ENCODE measurements at places on chromosomes 13 and 19.
A peak's percentile ranks its signal among the peaks of the same experiment; 100 is the strongest.

DNA sequence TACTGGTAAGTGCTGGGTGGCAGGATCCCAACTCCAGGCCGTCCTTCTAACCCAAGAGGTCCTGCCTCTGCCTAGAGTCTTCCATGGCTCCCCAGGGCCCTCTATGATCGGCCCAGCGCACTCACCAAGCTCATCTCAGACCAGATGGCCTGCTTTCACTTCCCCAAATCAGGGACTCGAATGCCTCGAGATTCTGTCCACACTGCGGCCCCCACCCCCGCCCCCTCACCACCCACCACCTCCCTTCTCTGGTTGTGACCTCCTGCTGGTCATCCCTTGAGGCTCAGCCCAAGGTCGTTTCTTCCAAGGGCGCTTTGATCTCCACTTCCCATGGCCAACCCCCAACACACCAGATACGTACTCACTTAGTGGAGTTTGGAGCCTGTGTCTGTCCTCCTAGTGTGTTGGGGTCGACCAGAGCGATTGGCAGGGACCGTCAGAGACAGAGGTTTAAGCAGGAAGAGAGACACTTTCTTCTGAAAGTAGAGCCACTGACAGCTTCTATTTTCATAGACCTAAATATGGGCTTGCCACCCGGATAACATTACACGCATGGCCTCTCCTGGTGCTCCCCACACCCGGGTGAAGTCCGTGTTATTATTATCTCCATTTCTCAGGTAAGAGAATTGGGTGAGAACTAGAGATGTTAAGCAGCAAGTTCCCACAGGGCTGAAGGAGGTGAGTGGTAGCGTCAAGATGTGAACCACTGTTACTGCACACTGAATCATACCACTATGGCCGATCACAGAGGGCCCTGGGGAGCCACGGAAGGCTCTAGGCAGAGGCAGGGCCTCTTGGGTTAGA, at the start of gene FCER2:
FCER2 (minus strand) TSS at position 478 of the 804 bp plus-strand sequence. CDS start 2,371 bp downstream, outside the sequence.
- DNase-seq = no peak

DNA sequence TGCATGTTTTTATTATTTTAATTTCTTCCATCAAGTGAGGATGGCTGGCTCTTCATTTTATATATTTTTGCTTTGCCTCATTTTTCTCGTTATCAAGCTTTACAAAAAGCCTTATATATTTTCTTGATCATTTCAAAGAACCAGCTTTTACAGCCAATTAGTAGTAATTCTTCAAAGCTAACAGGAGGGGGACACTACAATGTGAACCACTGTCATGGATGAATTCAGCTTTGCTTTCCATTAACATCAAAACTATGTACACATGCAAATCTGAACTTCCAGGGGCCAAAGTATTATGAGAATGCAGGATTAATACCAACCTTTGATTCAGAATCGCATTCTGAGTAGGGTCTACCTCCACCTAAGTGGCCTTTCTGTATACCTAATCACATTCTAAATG, 11.1 kb downstream of the UQCRFS1 start:
- no peak for DNase-seq

GRCh38 chr13:19810151-19810550, 27.4 kb upstream of the PSPC1 start:
- DNase-seq = no peak

- no peak for DNase-seq
These were observed 3.5 kb downstream of the KCNN4 start for GRCh38 chr19:43777163-43777695.

DNA sequence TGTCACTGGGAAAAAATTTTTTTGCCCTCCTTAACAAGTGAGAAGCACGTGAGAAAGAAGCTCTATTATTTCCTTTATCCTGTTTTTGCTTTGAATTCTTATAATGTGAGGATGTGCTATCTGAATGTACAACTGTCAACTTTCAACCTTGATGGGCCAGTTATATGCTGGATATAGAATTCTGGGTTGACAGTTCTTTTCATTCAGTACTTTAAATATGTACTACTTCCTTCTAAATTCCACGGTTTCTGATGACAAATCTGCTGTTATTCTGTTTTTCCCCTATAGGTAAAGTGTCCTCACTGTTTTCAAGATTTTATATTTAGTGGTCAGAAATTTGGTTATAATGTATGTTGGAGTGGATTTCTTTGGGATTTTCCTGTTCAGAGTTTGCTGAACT, 29.9 kb downstream of the ZDHHC20 start:
- DNase-seq = no peak

- DNase-seq = no peak
These were observed 400.1 kb downstream of the TDRD3 start for GRCh38 chr13:60797112-60797511.

DNA sequence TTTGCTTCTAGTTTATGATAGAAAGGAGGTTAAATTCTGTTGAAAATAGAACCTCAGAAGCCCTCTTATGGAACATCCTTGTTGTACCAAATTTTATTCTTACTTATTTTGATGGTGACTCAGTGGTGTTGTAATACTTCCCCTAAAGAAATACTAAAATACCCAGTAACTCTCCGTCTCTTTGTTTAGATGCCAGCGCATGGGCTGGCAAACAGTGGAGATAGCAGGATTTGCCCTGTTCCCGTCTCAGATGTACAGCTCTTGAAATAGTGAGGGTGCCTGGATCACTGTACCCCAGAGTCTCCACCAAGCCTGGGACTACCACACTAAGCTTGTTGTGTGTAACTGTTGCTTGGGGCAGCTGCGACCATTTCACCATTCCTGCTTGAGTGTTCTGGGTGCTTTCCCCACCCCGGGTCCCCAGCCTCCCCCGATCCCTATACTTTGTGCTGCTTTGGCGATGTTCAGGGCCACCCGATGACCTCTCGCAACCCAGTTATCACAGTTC, 67.0 kb upstream of the TEX29 start:
- DNase-seq = no peak

- DNase-seq = no peak
These were observed 41.7 kb upstream of the VSTM2B start for GRCh38 chr19:29483944-29484581.

- DNase-seq = no peak
These were observed 1199.7 kb downstream of the DIAPH3 start for GRCh38 chr13:58964048-58964447.

GRCh38 chr19:8512115-8512967, 1.6 kb downstream of the ZNF414 start:
- DNase-seq = no peak

- DNase-seq = no peak
These were observed 36.2 kb upstream of the LPAR6 start for GRCh38 chr13:48448959-48449614.

GRCh38 chr19:52566121-52566520, 4.0 kb upstream of the ZNF701 start:
- no peak for DNase-seq

DNA sequence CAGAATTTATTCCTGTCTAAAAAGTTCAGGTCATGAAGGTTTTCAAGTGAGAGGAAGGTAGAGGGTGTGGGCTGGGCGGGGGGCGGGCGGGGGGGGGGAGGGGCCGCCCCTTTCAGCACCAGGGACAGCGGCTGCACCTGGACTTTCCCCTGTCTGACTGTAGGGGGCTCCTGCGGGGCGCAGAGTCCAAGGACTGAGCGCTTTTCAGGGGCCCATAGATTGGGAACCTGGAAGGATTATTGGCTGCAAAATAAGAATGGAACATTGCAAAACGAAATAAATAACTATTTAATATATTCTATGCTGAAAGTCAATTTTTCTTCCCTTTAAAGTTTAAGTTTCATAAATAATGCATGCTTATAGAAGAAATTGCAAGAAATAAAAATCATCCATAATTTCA, 8.9 kb upstream of the CYP4F3 start:
- DNase-seq = no peak

DNA sequence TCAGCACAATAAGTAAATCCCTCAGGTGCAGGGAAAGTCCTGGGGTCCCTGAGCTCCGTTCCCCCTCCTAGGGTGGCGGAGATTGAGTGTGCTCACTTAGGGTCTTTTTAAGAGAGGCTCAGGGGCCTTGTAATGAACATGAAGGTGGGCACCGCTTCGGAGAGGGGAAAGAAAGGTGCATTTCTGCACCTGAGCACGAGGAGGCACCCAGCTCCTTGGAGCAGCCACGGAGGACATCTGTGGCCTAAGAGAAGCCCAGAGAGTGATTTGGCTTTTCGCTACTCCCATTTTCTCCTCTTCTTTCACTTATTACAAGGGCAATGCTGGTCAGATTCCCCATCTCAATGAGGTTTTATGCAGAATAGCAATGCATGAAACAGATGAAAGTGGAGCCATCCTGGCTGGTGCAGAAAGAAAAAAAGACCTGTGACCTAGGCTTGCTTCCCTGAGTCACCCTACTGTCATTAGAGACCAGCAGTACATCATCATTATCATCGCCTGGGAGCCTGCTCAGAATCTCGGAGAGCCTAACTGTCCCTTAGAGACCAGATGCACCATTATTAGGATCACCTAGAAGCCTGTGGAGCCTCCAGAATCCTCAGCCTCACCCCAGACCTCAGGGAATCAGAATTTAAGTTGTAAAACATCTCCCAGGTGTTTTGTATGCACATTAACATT, 86.6 kb upstream of the RAP2A start:
- no peak for DNase-seq

DNA sequence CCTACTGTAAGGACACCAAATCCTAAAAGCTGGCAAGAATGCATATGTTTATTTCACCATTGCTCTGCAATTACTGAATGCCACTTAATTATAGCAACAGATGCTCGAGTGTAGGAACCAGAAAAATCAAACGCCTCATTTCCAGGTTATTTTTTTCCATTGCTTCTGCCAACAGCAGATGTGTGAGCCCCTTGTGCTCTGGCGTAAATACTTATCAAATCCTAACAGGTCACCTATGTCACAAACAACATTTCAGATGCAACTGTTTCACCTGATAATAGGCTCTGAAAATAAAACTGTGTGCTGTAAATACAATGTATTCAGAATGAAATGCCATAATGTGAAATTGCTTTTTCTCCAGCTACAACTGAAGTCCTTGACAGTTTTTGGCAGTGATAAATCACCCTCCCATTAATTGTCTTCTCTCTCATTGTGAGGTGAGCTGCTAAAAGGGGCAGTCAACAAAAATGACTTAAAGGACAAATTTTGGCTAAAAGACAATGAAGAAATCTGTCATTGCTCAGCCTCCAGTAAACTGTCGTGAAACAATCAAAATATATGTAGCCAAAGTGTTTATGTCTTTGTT, 344.0 kb downstream of the DACH1 start:
- no peak for DNase-seq

DNA sequence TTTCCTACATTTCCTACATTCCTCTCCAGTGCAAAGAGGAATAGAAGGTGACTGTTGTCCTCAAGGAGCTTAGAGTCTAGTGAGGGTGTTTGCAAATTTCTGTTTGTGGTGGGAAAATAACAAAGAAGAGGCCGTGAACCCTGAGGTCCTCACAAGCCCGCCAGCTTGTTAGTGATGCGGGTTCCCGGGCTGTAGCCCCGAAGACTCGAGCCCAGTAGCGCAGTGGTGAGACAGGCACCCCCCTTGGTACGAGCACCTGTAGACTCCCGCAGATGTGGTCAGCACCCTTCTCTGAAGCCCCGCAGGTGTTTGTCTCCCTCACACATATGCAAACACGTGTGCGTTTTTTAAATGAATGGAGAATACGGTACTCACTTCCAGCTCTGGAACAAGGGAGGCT, 26.5 kb upstream of the SPACA7 start:
- DNase-seq = no peak

- DNase-seq = no peak
These were observed 25.7 kb downstream of the TEX29 start for GRCh38 chr13:111346101-111346680.

- no peak for DNase-seq
These were observed 884.2 kb downstream of the DIAPH3 start for GRCh38 chr13:59279576-59279975.

DNA sequence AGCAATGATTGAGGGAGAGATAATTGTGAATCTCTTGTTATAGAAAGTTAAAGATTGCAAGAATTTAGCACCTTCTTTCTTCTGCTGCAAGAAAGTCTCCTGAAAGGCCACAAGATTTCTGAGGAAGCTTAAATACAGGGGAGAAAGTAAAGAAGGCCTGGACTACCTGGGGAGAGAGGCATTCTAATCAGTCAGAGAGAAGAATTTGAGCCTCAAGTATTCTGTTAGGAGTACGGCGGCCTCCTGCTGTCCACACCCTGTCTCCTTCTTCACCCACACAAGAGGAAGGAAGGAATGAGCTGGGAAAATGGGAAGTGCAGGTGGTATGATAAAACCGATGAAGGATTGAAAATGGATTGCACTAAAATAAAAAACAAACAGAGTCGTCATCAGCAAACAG, 474.7 kb downstream of the DIAPH3 start:
- DNase-seq = no peak

DNA sequence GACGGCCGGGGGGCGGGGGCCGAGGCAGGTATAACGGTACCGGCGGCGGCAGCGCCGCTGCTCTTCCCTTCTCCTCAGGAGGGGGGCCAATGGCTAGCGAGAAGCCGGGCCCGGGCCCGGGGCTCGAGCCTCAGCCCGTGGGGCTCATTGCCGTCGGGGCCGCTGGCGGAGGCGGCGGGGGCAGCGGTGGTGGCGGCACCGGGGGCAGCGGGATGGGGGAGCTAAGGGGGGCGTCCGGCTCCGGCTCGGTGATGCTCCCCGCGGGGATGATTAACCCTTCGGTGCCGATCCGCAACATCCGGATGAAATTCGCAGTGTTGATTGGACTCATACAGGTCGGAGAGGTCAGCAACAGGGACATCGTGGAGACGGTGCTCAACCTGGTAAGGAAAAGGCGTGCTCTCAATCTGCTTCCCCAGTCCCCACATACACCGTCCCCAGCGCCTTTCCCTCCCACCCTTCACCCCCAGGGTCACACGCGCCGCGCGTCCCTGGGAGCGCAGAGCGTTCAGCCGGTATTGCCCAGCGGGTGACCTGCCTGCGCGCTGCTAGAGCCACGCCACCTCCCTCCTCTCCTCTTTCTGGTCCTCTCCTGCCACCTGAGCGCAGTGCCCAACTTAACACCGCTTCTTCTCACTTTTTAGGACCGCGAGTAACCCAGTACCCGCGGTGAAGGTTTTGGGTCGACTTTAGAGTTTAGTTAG, 814 bp downstream of the NBEA start:
- peak; percentile 4 for DNase-seq

DNA sequence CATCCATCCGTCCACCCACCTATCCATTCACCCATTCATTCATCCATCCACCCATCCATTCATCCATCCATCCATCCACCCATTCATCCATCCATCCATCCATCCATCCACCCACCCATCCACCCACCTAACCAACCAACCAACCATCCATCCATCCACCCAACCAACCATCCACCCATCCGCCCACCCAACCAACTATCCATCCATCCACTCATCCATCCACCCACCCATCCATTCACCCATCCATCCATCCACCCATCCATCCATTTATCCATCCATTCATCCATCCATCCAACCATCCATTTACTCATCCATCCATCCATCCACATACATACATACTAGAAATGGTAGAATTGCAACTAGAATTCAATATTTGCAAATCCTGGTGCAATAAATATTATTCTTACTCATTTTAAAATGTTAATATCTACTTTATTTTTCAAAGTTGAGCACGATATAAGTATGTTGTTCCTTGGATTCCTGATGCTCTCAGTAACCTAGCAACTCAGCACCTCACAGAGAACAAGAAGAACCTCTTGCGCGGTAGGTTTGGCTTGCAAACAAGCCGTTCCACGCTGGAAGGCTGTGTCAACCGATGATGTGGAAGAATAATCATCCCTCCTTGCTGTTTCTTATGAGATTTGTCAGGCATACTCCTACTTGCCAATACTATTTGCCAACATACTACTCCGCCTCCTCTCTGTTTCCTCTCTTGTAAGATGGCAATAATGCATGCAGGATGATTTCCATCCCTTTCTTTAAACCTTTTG, 111.7 kb downstream of the GNG7 start:
- no peak for DNase-seq

- no peak for DNase-seq
These were observed 2.8 kb downstream of the NECTIN2 start for GRCh38 chr19:44848812-44849447.

Data from T-helper 2 cell treated with Interferon-gamma antibody and Interleukin-4, amounts not matched to agents 5 μg/mL and 100 μg/mL, for 36 hours (primary cell).